ENCODE measurements at places on chromosomes 7 and 10. TPM values are rescaled to one million over a fixed set of nuclear protein-coding genes. Genes with fewer than 3 reads are reported as not detected.
A peak's percentile ranks its signal among the peaks of the same experiment; 100 is the strongest.

The MORN4 gene
- total RNA-seq, result 5.9 TPM

The SOSTDC1 gene
- not detected for total RNA-seq

- no peak for DNase-seq
Measured at GRCh38 chr10:32481606-32482005, 35.7 kb downstream of the CCDC7 start.

DNA sequence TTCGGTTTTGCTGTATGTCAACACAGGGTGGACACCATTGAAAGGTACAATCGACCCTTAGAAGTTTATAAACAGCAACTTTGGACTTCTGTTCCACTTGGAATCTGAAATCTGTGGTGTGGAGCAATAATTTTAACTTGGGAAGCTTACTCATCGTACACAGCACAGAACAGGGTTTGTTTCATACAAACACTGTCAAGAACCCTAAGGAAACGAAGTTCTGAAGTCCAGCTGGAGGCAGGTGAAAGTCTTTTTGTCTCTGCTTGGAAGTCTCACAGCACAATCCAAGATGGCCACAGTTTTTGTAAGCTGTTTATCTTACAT lies 31.5 kb downstream of the NMT2 start:
- DNase-seq, result no peak

DNA sequence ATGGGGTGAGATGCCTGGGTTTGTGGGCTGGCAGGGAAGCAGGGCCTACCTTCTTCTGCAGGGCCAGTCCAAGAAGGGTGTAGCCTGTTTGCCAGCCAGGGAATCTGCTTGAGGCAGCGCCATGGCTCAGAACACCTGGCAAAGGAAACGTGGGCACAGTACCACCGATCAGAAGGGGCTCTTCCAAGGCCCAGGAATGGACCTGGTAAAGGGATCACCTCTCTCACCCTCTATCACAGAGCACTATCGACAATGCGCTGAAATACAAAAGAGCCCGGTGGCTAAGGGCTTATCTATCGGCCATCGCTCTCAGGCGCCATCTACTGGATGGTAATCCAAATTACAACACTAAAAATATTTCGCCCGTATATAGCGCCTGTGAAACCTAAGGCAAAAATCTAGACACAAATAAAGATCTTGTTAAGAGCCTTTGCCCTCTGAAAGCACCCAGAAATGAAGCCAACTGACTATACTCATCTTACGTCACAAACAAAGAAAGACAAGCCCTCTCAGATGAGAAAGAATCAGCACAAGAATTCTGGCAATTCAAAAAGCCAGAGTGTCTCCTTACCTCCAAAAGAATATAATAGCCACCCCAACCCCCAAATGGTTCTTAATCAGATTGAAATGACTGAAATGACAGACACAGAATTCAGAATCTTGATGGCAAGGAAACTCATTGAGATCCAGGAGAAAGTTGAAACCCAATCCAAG lies 217.8 kb upstream of the HPS1 start:
- DNase-seq, result peak; percentile 5

All from M059J (cell line).